Renal cortex interstitium (tissue), 15 donors: ENCODE measurements at places on chromosomes 2 and 18. TPM values are rescaled to one million over a fixed set of nuclear protein-coding genes. Genes with fewer than 3 reads are reported as not detected.

- DNase-seq: no peak
These were observed 103.1 kb downstream of the CERS6 start for GRCh38 chr2:168559187-168559586.

DNA sequence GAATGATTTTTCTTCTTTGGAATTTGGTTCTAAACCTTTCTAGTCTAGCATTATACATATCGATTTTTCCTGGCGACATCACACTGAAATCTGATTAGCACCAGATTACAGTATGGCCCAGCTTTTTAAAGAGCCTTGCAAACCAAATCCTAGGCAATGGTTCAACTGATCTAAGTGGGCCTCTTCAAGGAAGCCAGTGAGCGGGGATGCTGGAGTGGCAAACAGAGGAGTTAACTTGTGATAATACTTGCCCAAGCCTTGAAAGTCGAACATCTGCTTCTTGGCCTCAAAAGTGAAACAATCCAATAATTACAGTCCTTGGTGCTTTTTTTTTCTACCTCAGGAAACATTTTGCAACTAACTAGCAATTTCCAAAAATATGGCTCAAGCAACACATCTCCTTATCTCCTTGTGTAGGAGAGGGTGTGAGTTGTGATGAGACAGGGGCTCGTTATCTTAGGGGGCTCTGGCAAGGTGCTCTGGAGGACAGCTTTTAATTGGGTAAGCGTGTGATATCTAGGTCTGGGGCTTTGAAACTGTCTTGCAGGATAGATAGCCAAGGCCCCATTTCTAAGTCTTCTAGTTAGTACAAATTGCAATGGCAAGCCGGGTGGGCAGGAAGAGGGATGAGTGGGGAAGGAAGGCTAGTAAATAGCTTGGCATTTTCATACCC is 240.2 kb upstream of the CCDC68 start:
- DNase-seq: no peak

GRCh38 chr2:150679456-150680120 is 192.1 kb upstream of the RND3 start:
- no peak for DNase-seq

DNA sequence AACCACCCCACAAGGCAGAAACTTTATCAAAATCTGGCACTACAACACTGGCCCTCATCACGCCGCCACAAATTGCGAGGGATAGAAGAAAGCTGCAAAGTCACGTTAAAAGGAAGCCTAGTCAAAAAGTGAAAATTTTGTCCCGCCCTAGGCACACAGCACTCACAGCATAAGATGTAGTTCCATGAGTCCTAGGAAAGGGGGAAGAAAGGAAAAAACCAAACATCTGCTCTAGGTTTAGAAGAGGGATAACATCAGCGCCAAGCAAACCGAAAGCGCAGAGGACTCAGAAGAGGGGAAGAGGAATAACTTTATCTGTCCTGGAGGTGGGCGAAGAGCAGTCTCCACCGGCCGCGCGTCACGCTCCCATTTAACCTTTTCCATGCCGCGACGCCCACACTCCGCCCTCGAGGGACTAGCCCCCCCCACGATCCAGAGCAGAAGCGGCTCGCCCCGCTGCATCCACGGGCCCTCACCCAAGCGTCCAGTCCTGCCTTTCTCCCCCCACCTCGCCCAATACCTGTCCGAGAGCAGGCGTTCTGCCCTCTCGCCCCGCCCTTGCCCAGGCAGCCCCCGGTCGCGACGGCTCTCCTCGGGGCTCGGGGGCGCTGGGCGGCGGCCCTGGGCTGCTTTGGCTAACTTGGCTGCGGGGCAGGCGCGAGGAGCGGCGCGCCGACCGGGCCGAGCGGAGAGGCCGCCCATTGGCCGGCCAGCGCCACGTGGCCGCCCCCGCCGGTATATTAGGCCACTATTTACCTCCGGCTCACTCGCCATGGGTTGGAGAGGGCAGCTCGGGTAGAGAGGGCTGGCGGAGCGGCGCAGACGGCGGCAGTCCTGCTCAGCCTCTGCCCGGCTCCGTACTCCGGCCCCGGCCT is at the start of gene HOXD1:
TSS of gene HOXD1 (plus strand) at position 770 of the 875 bp plus-strand sequence. CDS start 134 bp downstream, outside the sequence.
- no peak for DNase-seq

DNA sequence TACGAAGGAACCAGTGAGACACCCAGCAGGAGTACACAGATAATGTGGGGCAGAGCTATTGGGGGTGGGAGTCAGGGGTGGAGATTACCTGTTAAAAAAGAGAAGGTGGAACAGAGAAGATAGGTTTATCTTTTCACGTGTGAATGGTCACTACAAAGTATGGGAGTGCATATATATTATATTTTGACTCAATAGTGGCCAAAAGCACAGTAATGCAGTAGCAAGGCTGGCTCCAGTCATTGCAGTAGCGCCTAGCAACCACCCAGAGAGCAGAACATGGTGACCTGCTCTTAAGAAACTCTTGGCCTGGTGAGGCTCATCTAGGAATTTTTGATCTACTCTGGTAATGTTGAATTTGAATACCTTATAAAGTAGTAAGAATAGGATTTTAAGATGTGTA is 1.0 kb downstream of the IMPACT start:
- no peak for DNase-seq

DNA sequence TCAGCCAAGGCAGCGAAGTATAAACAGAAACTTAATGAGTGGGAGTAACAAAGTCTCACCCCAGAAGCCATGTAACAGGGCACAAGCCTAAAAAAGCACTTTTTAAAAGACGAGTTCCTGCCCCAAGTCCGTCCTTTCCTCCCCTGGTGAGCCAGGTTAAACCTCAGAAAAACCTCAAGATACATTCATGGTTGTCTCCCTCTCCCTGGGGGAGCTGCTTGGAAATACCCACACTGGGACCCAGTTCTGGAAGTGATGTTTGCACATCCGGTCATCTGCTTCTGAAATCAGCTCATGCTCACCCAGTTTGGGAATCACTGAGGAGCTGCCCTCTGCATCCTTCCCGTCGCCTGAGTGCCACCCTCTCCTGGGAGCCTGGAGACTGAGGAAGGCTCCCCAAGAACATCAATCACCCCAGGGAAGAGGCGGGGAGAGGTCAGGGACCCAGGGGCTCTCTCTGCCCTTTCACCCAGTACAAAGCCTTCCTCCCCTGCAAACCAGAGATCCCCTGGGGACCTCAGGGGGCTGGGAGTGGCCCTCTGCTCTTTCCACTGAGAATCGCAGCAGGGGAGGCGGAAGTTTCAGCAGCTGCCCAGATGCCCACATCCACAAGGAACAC is 150.6 kb upstream of the AGAP1 start:
- no peak for DNase-seq

DNA sequence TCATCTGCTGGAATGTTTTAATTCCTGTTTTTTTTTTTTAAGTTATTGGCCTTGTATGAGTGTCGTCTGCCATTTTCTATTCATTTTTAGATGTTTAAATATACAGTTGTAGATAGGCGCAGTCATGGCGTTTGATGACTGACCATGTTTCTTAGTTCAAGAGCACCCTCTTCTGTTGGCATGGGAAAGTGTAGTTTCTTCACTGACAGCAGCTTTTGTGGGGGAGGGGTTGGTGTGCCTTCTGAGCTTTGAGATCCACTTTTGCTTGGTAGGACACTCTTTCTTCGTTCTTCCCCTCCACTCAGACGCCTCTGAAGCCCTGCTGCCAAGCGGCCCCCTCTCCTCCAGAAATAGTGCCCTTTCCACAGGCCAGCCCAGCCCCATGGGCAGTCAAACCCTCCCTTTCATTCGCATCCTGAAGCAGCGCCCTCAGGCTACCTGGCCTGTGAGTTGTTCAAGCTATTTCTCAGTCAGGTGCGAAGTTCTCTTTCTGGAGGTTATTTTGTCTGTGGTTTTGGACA is 492.0 kb downstream of the TNS1 start:
- DNase-seq: peak; percentile 78

DNA sequence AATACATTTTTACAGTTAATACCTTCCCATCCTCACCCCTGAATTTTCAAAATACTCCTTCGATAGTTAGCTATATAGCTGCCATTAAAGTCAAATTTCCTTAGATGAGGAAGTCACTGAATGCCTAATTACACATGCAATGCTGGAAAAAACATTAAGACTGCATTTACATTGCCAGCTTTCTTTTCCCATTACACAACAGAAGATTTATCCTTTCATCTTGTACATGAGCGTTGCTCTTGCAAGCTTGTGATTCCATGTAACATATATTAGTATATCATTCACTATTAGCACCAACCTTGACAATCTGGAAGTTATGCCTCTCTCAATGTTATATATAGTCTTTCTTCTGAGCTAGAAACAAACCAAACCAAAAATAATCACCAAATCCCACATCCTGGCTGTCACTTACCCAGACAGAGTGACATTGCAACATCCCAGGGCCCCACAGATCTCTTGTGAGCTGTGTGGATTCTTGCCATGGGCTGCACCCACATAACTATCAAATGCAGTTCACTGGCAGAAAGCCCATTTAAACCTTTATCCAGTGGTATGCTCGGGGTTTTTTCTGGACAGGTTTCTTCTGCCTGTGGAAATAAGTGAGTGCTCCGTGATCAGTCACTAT is 79.2 kb upstream of the PAPOLG start:
- no peak for DNase-seq

DNA sequence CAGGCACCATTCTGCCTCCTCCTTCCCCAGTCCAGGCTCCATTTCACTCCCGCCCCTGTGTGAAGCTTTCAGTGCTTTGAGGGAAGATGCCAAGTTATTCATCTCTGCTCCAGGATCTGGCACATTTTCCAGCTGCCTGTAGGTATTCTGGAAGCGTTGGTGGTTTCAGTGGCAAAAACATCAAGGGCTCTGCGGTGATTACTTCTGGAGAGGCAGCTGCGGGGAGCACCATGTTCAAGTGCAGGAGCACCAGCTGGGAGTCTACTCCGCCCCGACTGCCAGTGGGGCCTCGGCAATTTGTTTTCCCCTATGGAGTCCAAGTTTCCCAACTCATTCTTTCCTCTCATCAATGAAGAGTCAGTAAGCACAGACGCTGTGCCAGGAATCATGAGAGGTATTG is 211.7 kb downstream of the CLIP4 start:
- no peak for DNase-seq

DNA sequence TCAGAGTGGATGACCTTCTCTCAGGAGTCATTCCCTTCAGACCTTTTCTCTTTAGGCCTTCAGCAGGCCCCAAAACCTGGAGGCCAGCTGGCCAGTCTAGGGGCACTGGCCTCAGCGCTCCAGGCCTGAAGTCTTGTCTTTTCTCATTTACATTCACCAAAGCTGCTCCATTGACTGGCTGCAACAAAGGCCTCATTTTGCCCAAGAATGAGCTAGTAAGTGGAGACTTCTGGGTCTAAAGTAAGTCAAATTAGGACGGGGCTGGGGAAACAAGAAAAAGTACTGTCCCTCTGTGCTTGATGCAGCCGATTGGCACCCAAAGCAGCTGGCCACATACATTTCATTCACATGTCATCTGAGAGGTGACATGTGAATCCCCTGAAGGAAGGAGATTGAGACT is 83.8 kb upstream of the RIOK3 start:
- DNase-seq: no peak

MTERF4 gene
- polyA plus RNA-seq: 68.5 TPM

MOCOS gene
- 0.92 TPM for polyA plus RNA-seq

PGAP1 gene
- 35.8 TPM for polyA plus RNA-seq

HDHD2 gene
- 59.0 TPM for polyA plus RNA-seq

CNRIP1 gene
- polyA plus RNA-seq: 23.0 TPM

ANKRD30B gene
- polyA plus RNA-seq: 0.14 TPM
